ENCODE measurements at places on chromosomes 16 and 17.

- no peak for DNase-seq
These were observed 92.8 kb upstream of the TNRC6C start for GRCh38 chr17:77865716-77866115.

DNA sequence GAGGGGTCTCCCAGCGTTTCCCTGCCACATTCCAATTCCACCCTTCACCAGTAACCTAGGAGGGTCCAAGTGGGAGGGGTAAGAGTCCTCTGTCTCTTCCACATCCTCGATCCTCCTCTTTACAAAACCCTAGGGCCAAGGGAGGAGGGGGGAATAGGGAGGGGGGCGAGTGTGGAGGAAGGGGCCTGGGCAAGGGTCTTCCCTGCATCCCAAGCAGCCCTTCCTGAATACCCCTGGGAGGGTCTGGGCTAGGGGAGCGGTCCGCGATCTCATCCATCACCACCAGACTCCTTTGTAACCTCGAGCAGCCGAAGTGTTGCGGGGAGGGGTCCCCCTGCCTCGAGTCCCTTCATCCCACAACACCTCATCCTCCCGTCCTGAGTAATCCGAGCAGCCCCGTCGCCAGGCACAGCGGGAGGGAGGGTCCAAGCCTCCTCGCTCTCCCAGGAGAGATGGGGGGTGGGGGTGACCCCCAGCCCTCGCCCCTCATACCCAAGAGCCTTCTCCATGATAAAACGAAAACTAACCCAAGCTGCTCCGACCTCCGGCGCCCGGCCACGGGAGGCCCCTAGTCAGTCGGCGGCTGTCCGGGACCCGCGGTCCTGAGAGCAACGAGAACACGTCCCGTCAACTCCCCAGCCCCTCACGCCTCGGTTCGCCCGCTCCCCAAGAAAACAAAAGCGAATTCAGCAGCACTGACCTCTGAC is 502 bp downstream of the SMPD3 start:
- no peak for DNase-seq

DNA sequence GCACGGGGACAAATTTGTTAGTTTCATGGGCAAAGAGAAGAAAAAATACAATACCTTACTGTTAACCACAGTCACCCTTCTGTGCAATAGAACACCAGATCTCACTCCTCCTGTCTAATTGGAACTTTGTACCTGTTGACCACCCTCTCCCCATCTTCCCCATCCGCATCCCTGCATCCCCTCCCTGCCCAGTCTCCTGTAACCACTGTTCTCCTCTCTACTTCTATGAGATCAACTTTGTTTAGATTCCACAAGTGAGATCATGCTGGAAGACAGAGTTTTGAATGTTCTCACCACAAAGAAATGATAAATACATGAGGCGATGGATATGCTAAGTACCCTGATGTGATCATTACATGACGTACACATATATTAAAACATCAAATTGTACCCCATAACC is 47.7 kb downstream of the CLEC16A start:
- no peak for DNase-seq

GRCh38 chr16:22397464-22397863 is 23.0 kb upstream of the CDR2 start:
- DNase-seq = no peak
